ENCODE measurements at places on chromosomes 2 and 18.

GRCh38 chr2:64165706-64166105, 21.5 kb upstream of the PELI1 start:
- DNase-seq, result no peak

GRCh38 chr2:101433465-101433864, 41.4 kb downstream of the RFX8 start:
- no peak for DNase-seq

- DNase-seq, result no peak
Measured at GRCh38 chr18:47100212-47100831, 50.0 kb downstream of the HDHD2 start.

DNA sequence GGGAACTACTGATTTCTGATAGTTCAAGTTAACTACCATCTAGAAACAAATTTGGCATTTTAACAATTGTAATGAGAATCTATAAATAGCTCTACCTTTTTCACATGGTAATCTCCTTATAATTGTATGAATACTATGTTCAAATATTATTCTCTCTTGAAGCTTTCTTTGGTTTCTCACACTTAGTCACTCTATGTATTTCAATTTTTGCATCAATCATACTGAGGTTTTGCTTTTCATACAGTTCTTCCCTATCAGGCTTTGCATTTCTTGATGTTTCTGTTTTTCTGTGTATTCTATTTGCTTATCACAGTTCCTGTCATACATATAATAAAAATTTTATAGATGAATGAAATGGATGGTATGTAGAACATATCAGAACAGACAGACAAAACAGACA, 16.0 kb downstream of the VPS54 start:
- no peak for DNase-seq

DNA sequence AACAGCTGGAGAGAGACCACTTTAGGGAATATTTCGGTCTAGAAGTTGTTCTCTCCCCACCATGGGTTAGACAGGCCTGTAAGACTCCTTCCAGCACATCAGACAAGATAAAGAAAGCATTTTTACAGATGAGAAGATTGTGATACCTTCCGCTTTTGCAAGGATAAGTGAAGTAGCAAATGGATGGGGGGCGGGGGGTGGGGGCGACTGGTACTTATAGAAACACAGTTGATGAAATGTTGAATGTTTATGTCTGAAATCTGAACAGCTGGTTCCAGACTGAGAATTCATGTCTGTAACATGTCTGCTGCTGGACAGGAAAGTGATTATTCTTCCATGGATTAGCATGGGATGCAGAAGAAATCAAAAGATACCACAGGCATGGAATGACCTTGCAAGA, 90.5 kb upstream of the FN1 start:
- no peak for DNase-seq

DNA sequence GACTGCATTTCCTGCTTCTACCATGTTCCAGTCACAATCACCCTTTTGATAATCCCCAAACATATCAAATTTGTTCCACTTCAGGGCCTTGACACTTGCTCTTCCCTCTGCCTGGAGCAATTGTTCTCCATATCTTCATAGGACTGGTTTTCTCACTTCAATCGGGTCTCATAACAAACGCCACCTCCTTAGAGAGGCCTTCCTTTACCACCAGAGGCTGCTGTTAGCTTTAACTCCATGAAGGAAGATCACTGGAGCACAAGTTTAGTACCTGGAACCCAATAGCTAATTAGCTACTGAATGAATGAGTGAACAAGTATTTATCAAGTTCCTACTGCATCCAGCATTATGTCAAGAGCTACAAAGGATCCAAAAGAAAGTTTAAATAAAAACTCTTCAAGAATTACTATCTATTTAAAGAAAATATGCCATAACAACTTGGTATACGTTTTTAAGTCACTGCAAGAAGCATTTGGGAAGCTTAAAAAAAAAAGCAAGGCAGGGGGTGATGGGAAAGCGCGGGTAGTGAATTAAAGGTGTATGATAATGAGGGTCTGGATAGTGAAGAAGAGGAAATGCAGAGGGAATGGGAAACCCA, 58.8 kb downstream of the BAZ2B start:
- no peak for DNase-seq

Measured in DMS79 (cell line).